ENCODE measurements at places on chromosomes 2 and 18.

- DNase-seq, result no peak
These were observed 33.8 kb upstream of the COPS8 start for GRCh38 chr2:237051861-237052260.

DNA sequence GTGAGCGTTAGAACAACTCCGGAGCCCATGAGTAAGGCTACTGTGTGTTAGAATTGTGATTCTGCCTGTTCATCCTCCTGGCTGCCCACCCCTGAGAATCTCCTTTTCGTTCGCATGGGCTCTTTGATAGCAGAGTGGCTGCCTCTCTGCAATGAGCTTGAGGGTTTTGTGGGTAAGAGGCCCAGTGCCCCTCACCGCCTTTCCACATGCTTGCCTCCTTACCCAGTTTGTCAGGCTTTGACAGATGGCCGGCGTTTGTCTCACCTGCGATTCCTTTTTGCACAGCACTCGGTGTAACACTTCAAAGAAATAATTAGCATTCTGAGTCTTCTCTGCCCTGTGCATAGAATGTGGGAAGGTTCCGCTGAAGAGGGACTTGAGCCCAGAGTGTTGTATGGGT, 138.0 kb downstream of the RHBDD1 start:
- DNase-seq, result no peak

DNA sequence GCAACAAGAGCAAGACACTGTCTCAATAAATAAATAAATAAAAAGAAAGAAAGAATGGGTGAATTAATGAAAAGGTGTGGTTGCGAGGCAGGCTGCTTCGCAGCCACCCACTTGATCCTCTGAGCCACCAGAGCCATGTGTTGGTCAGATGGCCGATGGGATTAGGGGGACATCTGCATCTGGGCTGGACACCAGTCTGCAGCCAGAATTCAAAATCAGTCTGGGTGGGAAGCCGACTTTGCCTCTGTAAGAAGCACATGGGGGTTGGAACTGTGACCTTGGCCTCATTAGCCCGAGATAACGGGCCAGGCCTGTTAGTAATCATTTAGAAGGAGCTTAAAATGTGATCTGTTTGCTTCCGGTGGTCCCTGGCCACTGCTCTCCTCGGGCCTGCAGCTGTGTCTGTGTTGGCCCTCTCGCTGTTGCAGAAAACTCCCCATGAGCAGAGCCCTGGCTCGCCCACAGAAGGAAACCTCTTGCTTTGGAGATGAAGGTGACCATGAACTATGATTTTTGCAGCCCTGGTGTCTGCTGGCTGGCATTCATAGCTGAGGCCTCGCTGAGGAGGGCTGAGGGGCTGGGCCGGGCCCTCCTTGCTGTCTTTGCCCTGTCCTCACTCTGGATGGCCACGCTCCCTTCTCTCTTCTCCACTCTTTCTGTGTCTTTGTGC, 94.4 kb downstream of the DYSF start:
- DNase-seq, result no peak

DNA sequence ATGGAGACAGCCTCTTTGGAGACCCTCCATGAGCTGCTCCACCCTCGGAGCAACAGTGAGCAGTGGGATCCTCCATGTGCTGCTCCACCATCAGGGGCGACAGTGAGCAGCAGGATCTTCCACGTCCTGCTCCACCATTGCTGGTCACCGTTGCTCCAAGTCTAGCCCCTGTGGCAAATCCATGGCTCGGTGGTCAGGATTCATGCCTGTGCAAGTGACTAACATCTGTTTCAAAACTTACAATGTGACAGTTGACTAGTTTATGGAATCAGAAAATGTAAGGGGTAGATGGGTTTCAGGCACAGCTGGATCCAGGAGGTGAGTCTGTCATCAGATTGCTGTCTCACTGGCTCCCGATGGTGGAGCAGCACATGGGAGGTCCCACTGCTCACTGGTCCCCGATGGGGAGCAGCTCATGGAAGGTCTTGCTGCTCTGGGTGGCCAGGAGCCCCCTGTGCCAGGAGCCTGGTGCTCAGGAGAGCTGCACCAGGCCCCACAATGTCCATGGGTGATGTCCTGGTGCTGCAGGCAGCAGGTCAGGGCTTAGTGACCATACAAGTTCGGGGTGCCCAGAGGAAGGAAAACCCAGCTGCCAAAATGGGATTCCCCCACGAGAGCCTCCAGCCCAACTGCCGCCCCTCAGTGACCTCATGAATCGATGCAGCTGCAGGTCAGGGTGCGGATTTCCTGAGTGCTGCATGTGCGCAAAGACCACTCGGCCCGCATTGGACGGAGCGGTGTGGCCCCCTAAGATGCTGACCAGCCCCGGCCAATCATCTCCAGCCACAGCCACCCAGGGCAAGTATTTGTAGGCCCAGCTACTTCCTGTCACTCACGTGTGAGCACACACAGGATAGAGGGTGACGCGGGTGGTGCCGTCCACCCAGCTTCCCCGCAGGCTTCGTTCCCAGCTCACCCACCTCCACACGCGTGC, 116.5 kb upstream of the OTOS start:
- DNase-seq, result no peak
